WTC11 (cell line): ENCODE measurements at places on chromosomes 7 and 10. TPM values are rescaled to one million over a fixed set of nuclear protein-coding genes. Genes with fewer than 3 reads are reported as not detected.

DNA sequence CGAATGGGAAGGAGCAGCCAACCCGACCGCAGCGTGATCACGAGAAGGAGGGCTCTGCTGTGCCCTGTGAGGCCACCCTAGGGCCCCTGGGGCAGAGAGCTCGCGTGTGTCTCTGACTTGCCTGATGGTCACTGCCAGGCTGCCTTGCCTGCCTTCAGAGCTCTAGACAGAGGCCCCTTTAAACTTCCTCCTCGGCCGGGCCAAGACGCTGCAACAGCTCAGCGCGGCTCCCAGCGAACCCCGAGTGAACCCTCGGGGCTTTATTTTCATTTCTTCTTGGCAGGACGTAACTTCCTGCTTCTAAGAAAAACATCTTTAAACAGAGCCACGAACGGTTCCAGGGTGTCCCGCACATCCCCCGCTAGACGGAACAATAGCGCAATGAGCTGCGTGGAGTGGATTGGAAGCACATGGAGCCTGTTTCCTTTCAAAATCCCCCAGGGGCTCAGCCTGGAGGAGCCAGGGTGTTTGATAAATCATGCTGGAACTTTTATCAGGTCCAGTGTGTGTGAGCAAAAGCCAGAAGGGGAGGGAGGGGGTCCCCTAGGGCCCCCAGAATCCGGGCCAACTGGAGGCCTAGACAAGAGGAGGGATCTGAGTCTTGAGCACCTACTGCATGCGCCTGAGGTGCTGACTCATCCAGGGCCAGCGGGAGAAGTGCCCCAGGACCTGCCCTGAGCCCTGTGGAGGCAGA, 134.1 kb upstream of the GDF10 start:
- H3K27ac ChIP-seq: no peak overlapping the region
- H3K4me3 ChIP-seq: no peak overlapping the region
- no peak for DNase-seq
- peaks cover 22% of the 10 kb centered on the region for H3K36me3 ChIP-seq
- peaks cover 2% of the 10 kb centered on the region; the same call in 1 of the 2 replicates for H3K4me1 ChIP-seq

DNA sequence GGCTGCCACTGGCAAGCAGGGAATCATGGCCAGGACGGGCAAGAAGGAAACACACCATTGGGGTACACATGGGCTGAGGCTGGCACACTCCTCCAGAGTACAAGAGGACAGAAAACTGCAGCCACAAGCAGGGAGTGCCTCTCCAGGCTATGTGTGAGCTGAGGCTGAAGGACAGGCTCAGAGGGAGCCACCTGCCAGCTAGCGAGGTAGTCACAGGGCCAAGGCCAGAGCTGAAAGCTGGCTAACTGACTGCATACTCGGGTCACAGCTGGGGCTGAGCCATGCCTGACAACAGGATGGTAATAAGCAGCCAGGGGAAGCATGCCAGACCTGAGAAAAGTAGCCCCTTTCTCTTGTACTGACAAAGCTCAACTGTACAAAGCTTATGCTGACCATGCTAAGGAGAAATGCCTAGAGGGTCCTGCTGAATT, 52.0 kb downstream of the KIF5B start:
- no peak overlapping the region for H3K4me3 ChIP-seq
- H3K27me3 ChIP-seq: no peaks in the 10 kb centered on the region
- peaks cover 10% of the 10 kb centered on the region for H3K36me3 ChIP-seq
- peaks cover 55% of the 10 kb centered on the region for H3K4me1 ChIP-seq
- peak overlapping the region; percentile 55 for H3K27ac ChIP-seq

GRCh38 chr7:52079726-52080125, 763.1 kb upstream of the COBL start:
- no peak overlapping the region for H3K4me3 ChIP-seq
- DNase-seq: no peak
- H3K27ac ChIP-seq: no peak overlapping the region
- H3K27me3 ChIP-seq: no peaks in the 10 kb centered on the region
- peaks cover 2% of the 10 kb centered on the region; the same call in 1 of the 2 replicates for H3K36me3 ChIP-seq

GRCh38 chr7:106425017-106425719, 140.4 kb upstream of the NAMPT start:
- H3K4me3 ChIP-seq: no peak overlapping the region
- no peaks in the 10 kb centered on the region; the same call in 1 of the 2 replicates for H3K27me3 ChIP-seq
- DNase-seq: no peak
- H3K36me3 ChIP-seq: no peaks in the 10 kb centered on the region
- H3K27ac ChIP-seq: no peak overlapping the region

GRCh38 chr7:91892821-91893340, 12.4 kb upstream of the MTERF1 start:
- H3K27ac ChIP-seq: no peak overlapping the region
- peaks cover 9% of the 10 kb centered on the region; the same call in 1 of the 2 replicates for H3K4me1 ChIP-seq
- peaks cover 7% of the 10 kb centered on the region for H3K27me3 ChIP-seq
- H3K36me3 ChIP-seq: peaks cover 12% of the 10 kb centered on the region
- no peak for DNase-seq

- no peaks in the 10 kb centered on the region for H3K36me3 ChIP-seq
- peak overlapping the region; percentile 87 for H3K4me3 ChIP-seq
- peak overlapping the region; percentile 94 for H3K27ac ChIP-seq
These were observed 1.4 kb upstream of the TRIM8 start for GRCh38 chr10:102642736-102643335.

DNA sequence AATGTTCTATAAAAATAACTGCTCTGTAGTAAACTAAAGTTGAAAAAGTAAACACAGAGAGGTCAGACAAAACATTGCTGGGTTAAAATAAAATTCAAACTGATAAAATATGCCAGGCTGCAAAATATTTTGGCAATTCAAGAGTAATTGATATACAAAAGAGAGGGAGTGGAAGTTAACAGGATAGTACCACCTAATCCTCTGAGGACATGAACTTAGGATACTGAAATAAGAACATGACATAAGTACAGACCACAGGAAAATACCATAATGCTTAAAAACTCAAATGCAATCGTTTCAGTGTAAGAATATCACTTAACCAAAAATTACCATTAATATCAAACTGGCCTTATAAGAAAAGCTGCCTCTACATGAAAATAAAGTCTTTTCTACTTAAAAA, 37.6 kb upstream of the GPR22 start:
- no peak for DNase-seq
- no peak overlapping the region for H3K27ac ChIP-seq
- no peak overlapping the region for H3K4me3 ChIP-seq
- peaks cover 24% of the 10 kb centered on the region for H3K36me3 ChIP-seq
- 0 out of 2 replicates have a peak, but pooled peaks cover 4% of the 10 kb centered on the region for H3K4me1 ChIP-seq

GRCh38 chr7:71511361-71511807, 379.4 kb downstream of the GALNT17 start:
- DNase-seq: peak; percentile 15
- H3K27ac ChIP-seq: no peak overlapping the region; the same call in 1 of the 2 replicates
- peaks cover 37% of the 10 kb centered on the region for H3K36me3 ChIP-seq
- H3K4me3 ChIP-seq: no peak overlapping the region
- H3K4me1 ChIP-seq: peaks cover 29% of the 10 kb centered on the region

DNA sequence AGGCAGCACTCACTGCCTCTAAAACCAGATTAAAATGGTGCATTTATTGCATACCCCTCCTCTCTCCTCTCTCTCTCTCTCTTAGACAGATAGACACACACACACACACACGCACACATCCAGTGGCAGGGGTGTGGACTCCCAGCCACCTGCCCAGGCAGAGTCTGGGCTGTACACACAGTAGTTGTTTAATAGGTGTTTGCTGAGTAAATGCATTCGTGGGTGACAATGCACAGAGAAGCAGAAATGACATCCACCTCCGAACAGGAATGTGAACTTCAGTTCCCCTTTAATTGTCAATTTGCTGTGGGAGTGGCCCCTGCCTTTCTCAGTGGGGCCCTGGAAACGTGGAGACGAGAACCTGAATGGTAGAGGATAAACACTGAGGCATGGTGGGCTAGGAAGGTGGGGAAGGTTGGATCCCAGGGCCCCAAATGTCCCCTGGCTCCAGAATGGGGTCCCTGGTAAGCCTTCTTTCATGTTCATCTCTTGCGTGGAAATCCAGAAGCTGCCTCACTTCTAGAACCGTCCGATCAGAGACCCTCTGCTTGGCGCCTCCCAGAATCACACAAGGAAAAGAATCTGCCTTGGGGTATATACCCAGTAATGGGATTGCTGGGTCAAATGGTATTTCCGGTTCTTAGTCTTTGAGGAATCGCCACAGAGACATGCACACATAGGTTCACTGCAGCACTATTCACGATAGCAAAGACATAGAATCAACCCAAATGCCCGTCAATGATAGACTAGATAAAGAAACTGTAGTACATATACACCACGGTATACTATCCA, 58.5 kb upstream of the ECHDC3 start:
- H3K27me3 ChIP-seq: no peaks in the 10 kb centered on the region
- DNase-seq: no peak
- H3K4me3 ChIP-seq: no peak overlapping the region
- H3K4me1 ChIP-seq: peaks cover 12% of the 10 kb centered on the region
- no peak overlapping the region for H3K27ac ChIP-seq
- no peaks in the 10 kb centered on the region for H3K36me3 ChIP-seq

DNA sequence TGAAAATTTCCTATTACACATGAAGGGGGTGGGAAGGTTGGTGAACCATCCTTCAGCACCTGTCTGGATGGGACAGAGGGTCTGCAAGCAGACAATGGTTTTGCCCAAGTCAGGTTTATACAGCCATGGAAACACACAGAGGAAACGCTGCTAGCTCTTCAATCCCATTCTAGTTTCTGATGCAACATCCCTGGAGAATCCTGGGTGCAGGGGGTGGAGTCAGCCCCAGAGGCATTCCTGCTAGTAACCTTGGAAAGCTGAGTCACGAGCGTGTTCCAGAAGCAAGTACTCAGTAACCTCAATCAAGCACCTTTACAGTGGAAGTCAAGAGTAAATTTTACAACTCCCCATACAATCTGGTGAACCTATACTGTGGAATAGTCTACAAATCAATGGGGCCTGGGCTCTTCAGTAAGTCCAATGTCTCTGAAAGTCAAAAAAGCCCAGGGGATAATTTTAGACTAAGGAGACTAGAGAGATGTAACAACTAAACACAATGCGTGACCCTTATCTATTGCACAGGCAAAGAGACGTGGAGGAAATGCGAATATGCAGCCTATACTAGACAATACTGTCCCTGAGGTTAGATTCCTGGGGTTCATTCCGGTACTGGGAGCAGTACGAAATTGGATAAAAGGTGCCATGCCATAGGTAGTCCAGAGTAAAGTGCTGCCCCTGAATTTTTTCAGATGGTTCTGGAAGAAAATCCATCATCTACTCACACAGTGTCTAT, 95.4 kb downstream of the ZRANB1 start:
- peaks cover 38% of the 10 kb centered on the region for H3K36me3 ChIP-seq
- no peaks in the 10 kb centered on the region; the same call in 1 of the 2 replicates for H3K27me3 ChIP-seq
- peak overlapping the region; percentile 92 for H3K27ac ChIP-seq
- H3K4me1 ChIP-seq: peaks cover 90% of the 10 kb centered on the region

- no peak overlapping the region for H3K27ac ChIP-seq
- H3K27me3 ChIP-seq: peaks cover 4% of the 10 kb centered on the region; the same call in 1 of the 2 replicates
- DNase-seq: no peak
- H3K36me3 ChIP-seq: peaks cover 8% of the 10 kb centered on the region
- peaks cover 6% of the 10 kb centered on the region for H3K4me1 ChIP-seq
- no peak overlapping the region for H3K4me3 ChIP-seq
These were observed 49.9 kb upstream of the NANOS1 start for GRCh38 chr10:118979661-118980060.

- H3K4me3 ChIP-seq: no peak overlapping the region
- H3K36me3 ChIP-seq: no peaks in the 10 kb centered on the region
- H3K4me1 ChIP-seq: peaks cover 3% of the 10 kb centered on the region
- H3K27me3 ChIP-seq: no peaks in the 10 kb centered on the region
- no peak for DNase-seq
These were observed 63.0 kb downstream of the MINDY3 start for GRCh38 chr10:15797346-15797745.

COBL gene
- 36.5 to 49.8 TPM (median 48.1 TPM) in 3 replicates for total RNA-seq

EBLN1 gene
- not detected in 3 replicates for total RNA-seq

CCL24 gene
- not detected in 3 replicates for total RNA-seq

TMEM178B gene
- total RNA-seq: 18.0 to 22.3 TPM (median 20.4 TPM) in 3 replicates

PRSS37 gene
- total RNA-seq: not detected in 3 replicates
